Stimulated activated CD4-positive, alpha-beta T cell treated with anti-CD3 and anti-CD28 coated beads, Interleukin-12 subunit alpha, Interleukin-12 subunit beta, amount 100 ng/mL, for 4 hours (primary cell): ENCODE measurements at places on chromosomes 1 and 21.

- no peak for DNase-seq
These were observed 19.3 kb downstream of the C1orf167 start for GRCh38 chr1:11781297-11781696.

GRCh38 chr1:6574025-6574620 is 5.7 kb upstream of the ZBTB48 start:
- DNase-seq = no peak

DNA sequence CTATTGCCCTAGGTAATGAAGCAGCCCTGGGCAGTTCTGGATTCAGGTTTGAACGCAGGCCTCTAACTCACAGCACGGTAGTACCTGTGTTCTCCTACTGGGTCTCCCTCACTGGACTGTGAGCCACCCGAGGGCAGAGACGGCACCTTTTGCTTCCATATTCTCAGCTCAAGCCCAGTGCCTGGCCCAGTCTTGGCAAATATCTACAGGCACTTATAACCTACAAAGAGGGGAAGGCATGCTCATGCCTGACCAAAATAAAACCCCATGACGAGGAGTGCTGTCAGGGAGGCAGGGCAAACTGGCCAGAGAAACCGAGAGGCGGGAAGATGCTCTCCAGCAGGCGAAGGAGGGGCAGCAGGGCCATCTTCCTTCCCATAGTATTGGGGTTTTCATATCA is 91.1 kb downstream of the DDX20 start:
- DNase-seq = no peak

- no peak for DNase-seq
These were observed 148.4 kb downstream of the TOMM20 start for GRCh38 chr1:234980291-234980644.

DNA sequence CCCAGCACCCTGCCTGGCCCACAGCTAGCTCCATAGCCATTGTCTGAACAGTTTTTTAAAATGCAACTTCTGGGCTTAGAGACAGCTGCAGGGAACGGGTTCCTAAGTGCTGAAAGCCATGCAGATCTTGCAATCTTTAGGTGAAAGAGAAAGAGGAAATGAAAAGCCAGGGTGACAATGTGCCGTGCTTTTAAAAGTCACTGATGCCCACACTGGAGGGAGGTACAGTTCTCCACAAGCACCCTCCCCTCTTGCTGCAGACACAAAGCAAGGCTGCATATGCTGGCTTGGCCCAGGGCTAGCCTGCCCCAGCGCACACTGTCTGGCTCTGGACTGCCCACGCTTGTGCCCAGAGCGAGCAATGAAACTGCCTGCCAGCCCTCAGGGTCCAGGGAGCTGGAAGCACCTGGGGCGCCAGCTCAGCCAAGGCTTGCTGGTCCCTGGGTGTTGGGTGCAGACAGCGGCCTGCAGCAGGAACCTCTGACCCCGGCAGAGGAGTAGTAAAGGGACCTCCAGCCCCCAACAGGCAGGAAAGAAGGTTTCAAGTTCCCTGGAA is 70.4 kb downstream of the AJAP1 start:
- no peak for DNase-seq

- DNase-seq = no peak
These were observed 163.2 kb upstream of the NBPF11 start for GRCh38 chr1:148315071-148315811.

DNA sequence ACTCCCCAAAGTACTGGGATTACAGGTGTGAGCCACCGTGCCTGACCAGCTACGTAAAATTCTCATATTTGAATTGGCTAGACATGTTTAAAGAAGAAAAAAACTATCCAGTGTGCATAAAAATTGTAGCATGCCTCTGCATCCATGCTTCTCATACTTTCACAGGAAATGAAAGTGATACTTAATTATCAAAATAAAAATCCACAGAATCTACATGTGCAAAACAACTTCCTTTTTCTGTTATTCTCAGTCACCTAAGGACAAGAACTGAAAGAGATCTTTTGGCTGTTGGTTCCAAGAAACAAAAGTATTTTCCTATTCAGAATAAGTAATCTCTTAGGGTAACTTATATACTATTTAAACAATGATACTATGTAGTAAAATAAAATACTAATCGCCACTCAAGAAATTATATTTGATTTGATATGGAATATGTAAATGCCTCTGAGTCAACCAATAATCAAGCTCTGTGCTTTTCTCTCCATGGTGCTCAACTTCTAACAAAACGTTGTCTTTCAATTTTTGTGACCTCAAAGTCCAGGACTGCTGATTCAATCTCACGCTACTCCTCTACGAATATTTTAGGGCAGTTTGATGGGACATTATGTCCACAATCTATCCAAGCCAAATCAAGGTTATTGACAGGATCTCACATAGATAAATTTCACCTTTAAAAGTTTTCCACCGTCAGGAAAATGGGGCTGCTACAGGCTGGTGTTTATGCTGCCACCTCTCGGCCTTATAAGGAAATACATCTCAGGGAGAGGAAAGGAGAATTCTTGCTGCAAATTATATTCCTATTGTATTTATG is 102.7 kb downstream of the ZNF281 start:
- DNase-seq = no peak

DNA sequence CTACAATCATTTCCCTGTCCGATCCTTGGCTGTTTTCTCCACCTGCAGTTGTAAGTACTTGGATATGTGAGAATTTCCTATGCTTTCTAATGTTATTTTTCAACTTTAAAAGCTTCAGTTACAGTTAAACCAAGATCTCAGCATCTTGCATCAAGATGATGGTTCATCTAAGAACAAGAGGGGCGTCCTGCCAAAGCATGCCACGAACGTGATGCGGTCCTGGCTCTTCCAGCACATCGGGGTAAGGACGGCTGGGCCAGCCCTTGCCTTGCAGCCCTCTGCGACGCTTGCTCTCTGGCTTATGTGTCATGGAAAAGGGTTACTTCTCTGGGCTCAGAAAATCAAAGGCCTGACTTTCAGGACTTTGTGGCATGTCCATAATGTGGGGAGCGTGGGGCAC is 46.8 kb downstream of the PKNOX1 start:
- DNase-seq = no peak

DNA sequence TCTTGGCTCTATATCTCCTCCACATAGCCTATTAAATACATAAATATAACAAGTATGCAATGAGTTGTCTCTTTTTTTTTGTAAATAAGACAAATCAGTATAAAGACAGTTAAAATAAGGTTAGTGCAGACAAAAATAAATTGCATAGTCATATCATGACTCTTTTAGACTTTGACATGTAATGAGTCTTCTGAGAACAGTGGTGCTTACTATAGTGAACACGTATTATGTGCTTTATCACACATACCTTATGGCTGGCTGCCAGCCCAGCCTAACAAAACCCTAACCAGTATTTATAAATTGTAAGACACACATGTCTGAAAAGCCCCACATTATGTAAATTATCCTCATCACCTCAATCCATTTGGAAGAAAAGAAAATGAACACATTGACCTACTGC is 29.1 kb upstream of the F13B start:
- DNase-seq = no peak

GRCh38 chr1:54838565-54839180 is 37.5 kb upstream of the TTC22 start:
- DNase-seq = no peak

GRCh38 chr21:41459884-41460534 is 34.0 kb downstream of the MX1 start:
- no peak for DNase-seq

- no peak for DNase-seq
These were observed 11.8 kb upstream of the CALML6 start for GRCh38 chr1:1903224-1903623.
